ENCODE measurements at places on chromosomes 7 and 10. TPM values are rescaled to one million over a fixed set of nuclear protein-coding genes. Genes with fewer than 3 reads are reported as not detected.

Gene WDFY4
- 10.1 TPM for total RNA-seq

Gene GTF2IRD1
- total RNA-seq = 3.5 TPM

Gene ADAM8
- 188 TPM for total RNA-seq

Gene TBC1D12
- 1.9 TPM for total RNA-seq

Gene TCAF2
- 23.8 TPM for total RNA-seq

Gene DENND2A
- not detected for total RNA-seq

Gene NUTM2E
- not detected for total RNA-seq

Gene NAT16
- not detected for total RNA-seq

Gene AUTS2
- total RNA-seq = 84.2 TPM

Gene FBXW4
- total RNA-seq = 74.1 TPM

Gene ACTL6B
- total RNA-seq = not detected

Gene ZNF425
- total RNA-seq = 0.87 TPM

Gene TRIM73
- total RNA-seq = 19.4 TPM

Gene RNF32
- total RNA-seq = 1.8 TPM

Gene TMEM236
- total RNA-seq = 0.07 TPM

Gene OR9A2
- not detected for total RNA-seq

Gene RAPGEF5
- total RNA-seq = 0.10 TPM

Gene ADGRA1
- not detected for total RNA-seq

Gene GRID2IP
- 0.18 TPM for total RNA-seq

Gene SEC61A2
- 17.2 TPM for total RNA-seq

Gene PKD1L1
- 0.77 TPM for total RNA-seq
